Activated CD4-positive, alpha-beta T cell treated with anti-CD3 and anti-CD28 coated beads for 36 hours (primary cell): ENCODE measurements at places on chromosomes 7 and 10. TPM values are rescaled to one million over a fixed set of nuclear protein-coding genes. Genes with fewer than 3 reads are reported as not detected.

ASB10 gene
- not detected for total RNA-seq

C10orf71 gene
- total RNA-seq, result not detected

GRCh38 chr7:42740408-42740807 is 171.5 kb downstream of the C7orf25 start:
- no peak for DNase-seq
- no peaks in the 10 kb centered on the region for H3K36me3 ChIP-seq
- H3K27ac ChIP-seq, result no peak overlapping the region
- H3K4me3 ChIP-seq, result no peak overlapping the region
- no peaks in the 10 kb centered on the region for H3K4me1 ChIP-seq

DNA sequence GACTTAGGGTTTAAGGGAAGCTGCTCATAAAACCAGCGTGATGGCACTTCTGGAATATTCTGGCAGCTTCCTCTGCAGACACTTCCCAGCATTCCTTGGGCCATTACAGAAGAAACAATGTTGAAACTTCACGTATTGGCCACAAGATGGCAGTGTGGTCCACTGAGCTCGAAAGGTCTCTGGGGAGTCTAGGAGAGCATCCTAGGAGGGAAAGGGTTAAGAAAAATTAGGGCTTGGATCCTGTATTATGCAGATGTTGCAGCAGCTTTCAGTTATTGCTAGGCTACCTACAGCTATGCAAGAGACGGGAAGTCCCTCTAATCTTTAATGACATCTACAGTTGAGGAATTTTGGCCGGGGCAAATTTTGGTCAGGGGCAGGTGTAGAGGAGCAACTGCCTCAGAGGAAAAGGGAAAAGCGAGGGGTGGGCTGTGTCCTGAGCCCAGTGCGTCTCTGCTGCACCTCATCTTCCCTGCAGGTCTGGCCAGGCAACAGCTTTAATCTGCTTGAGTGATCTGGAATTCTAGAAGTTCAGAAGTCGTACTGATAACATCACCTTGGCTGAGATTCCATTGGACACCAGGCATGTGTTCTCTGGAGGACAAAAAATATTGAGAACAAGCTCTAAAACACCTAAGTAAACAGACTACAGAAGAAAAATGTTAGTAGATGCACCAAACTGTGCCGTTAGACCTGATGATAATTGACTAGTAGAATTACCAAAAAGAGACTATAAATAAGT is 220.8 kb upstream of the PRSS58 start:
- peak; percentile 56 for DNase-seq
- H3K4me1 ChIP-seq, result peaks cover 78% of the 10 kb centered on the region
- H3K27me3 ChIP-seq, result no peaks in the 10 kb centered on the region

DNA sequence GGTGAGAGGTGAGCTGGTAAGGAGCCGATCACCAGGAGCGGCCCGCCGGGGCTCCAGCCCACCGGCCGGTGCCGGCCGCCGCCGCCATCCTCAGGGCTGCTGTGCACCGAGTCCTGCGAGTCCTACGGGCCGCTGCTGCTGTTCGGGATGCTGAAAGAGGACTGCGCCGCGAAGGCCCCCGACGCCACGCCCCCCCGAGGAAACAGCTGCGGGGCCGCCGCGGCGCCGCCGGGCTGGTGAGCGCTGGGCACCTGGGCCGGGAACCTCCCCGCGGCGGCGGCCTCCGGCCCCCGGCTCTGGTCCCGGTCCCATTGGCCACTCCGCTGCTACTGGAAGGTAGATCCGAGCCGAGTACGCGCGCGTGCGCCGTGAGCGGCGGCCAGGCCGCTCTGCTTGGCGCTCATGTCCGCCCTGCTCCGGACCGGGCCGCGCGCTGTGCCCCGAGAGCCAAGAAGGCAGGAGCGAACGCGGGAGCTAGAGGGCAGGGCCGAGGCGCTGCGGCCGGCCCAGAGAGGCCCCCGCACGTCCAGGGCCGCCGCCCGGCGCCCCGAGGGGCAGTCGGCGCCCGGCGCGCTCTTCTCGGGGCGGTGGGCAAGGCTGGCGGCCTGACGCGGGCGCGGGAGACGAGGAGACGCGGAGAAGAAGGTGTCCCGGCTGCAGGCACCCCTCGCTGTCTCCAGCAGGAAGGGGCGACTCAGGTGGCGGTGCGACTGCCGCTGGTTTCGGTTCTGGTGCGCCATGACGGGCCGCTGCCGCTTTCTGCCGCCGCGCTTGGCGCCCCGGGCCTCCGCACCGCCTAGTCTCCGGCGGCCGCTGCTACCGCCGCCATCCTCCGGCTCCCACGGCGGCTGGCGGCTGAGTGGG is 121.3 kb upstream of the WIPF3 start:
- peak; percentile 71 for DNase-seq
- peaks cover 9% of the 10 kb centered on the region for H3K27me3 ChIP-seq
- H3K27ac ChIP-seq, result no peak overlapping the region

GRCh38 chr7:66142996-66143395 is 28.3 kb downstream of the CRCP start:
- H3K27ac ChIP-seq, result no peak overlapping the region
- peaks cover 10% of the 10 kb centered on the region for H3K4me1 ChIP-seq
- H3K36me3 ChIP-seq, result peaks cover 67% of the 10 kb centered on the region
- no peaks in the 10 kb centered on the region for H3K27me3 ChIP-seq

DNA sequence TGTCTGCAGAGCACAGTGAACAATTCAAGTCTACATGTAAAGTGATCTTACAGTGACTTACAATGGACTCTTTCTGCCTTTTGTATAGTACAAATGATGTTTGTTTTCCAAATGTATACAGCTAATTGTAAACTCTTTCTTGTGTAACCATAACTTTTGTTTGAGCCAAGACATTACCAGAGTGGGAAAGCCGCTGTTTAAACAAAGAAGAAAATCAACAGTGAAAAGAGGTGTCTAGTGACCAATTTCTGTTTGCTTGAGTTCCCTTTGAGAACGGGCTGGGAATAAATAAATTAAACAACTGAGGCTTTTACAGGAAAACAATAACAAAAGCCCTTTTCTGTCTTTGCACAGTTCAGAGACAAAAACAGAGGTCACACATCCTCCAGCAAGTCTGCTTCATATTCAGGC is 1163.4 kb downstream of the CNTNAP2 start:
- no peaks in the 10 kb centered on the region for H3K36me3 ChIP-seq
- no peaks in the 10 kb centered on the region for H3K4me1 ChIP-seq
- H3K4me3 ChIP-seq, result no peak overlapping the region
- H3K27me3 ChIP-seq, result no peaks in the 10 kb centered on the region
- no peak for DNase-seq

DNA sequence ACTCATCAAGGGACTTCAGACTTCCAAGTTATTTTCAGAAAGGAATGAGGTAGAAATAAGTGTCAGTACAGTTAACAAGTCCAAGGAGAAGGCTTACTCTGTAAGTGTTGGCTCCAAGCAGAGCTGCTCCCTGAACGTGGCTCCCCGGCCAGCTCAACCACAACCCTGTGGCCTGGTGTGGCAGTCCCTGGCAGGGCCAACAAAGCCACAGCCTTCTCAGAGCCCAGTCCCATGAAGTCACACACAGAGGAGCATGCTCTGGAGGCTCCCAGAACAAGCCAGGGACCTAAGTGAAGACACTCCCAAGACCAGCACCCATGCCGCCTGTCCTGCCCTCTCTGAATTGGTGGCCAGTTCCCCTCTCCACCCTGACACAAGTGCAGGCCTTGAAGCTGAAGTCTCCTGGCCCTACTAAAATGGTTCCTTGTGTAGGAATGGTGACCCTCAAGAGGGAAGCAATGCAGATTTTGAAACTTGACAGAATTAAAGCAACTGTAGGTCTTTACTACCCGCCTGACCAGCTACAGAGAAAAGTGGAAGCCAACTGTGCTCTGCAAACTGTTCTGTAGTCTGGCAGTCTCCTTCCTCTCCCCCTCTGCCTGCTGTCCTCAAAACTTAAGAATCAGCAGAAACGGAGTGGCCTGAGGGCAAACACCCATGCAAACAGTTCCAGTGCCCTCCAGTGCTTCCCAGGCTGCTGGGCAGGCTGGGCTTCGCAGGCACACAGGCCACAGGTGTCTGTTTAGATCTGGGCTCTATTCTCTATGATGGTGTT is 51.1 kb downstream of the NOD1 start:
- H3K36me3 ChIP-seq, result peaks cover 24% of the 10 kb centered on the region
- DNase-seq, result no peak
- H3K4me3 ChIP-seq, result no peak overlapping the region
- H3K4me1 ChIP-seq, result peaks cover 8% of the 10 kb centered on the region

DNA sequence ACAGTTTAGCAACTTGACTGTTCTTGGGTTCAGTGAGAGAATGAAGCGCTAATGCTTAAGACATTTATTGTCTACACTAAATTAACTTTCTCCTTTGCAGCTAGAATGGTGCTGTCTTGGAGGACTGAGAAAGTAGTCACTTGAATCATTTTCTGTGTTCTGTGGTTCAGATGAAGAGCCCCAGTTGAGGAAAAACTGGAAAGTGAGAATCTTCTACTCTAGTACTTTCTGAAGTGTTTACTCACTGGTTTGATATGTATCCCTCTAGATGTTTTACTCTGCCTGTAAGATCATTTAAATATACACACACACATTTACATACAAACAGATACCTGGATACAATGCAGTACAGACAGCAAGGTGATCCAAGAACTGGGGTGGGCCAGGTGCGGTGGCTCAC is 308.1 kb downstream of the CAMK1D start:
- H3K4me3 ChIP-seq, result no peak overlapping the region
- H3K27ac ChIP-seq, result no peak overlapping the region
- H3K36me3 ChIP-seq, result peaks cover 12% of the 10 kb centered on the region
- H3K27me3 ChIP-seq, result no peaks in the 10 kb centered on the region
- H3K4me1 ChIP-seq, result peaks cover 27% of the 10 kb centered on the region

- H3K27ac ChIP-seq, result no peak overlapping the region
Observed at GRCh38 chr7:73770860-73771670, 995 bp upstream of the CLDN3 start.

DNA sequence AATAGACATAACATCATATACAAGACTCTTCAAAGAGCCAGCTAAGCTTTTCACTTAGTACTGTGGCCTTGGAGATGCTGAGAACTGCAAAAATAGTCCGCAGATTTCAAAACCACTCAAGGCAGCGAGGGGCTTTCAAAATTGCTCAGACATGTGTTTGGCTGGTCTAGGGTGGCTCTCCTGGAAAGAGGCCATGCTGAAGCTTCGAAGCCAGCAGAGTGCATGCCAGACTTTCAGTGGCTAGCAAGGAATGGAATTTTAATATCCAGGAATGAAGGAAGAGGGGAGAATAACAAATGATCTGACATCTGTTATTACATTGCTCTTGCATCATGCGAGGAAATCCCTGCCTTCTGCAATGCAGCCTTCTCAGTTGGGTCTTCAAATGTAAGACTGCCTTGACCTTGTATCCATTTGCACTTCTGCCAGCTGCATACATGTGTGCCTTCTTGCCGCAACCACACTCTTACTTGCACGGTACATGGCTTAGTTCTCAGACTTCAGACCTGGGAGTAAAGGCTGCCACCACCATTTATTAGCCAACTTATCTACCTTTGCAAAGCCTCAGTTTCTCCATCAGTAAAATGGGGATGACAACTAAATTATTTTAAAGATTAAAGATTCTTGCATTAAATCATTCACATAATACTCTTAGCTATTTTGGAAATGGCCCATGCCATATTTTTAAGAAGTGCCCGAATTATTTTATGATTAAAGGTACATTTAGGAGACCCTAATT is 55.9 kb downstream of the ITIH5 start:
- H3K4me1 ChIP-seq, result no peaks in the 10 kb centered on the region
- H3K36me3 ChIP-seq, result no peaks in the 10 kb centered on the region
- H3K4me3 ChIP-seq, result no peak overlapping the region
- no peak for DNase-seq
- H3K27ac ChIP-seq, result no peak overlapping the region

DNA sequence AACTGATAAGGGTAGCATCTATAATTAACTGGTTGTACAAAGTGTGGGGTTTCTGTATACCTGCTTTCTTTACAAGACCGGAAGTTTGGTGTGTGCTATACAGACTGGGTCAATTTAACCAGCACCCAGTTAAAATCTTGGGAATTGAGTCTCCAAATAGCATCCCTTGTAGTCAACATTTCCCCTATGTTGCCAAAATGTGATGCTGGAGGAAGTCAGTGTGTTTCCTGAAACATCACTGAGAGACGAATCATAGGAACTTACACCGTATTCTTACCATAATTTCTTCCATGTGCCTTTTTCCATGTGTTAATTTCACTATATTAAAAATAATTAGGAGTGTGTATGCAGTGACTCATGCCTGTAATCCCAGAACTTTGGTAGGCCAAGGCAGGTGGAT is 1.7 kb downstream of the AKR1C4 start:
- no peak for DNase-seq
- H3K27ac ChIP-seq, result no peak overlapping the region
- no peaks in the 10 kb centered on the region for H3K36me3 ChIP-seq
- H3K27me3 ChIP-seq, result peaks cover 7% of the 10 kb centered on the region
- no peak overlapping the region for H3K4me3 ChIP-seq

DNA sequence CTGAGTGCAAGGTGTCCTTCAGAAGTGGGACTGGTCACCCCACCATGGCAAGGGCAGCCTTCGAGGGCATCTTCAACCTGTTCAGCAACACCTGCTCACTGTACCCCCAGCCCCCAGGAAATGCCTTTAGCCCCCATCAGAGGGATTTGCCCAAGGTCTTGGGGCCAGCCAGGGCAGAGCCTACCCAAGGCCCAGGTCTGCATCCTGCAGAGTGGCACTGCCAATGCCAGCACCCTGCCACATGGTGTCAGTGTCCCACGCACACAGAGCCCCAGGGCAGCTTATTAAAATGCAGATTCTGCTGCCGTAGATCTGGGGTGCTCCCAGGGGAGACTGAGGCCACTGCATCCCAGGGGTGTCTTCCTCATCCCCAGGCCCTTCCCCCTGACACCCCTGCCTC is 106.2 kb upstream of the KCTD7 start:
- peak; percentile 49 for DNase-seq
- no peak overlapping the region for H3K4me3 ChIP-seq
- H3K27me3 ChIP-seq, result no peaks in the 10 kb centered on the region
- H3K4me1 ChIP-seq, result no peaks in the 10 kb centered on the region
- no peak overlapping the region for H3K27ac ChIP-seq

GRCh38 chr7:139703487-139704307 is 74.1 kb downstream of the HIPK2 start:
- H3K36me3 ChIP-seq, result no peaks in the 10 kb centered on the region
- H3K27ac ChIP-seq, result no peak overlapping the region
- H3K27me3 ChIP-seq, result no peaks in the 10 kb centered on the region
- peaks cover 14% of the 10 kb centered on the region for H3K4me1 ChIP-seq

GRCh38 chr7:116316838-116317628 is 106.7 kb downstream of the TES start:
- DNase-seq, result peak; percentile 66
- peaks cover 16% of the 10 kb centered on the region for H3K27me3 ChIP-seq
- no peaks in the 10 kb centered on the region for H3K36me3 ChIP-seq
- H3K4me1 ChIP-seq, result peaks cover 14% of the 10 kb centered on the region

GRCh38 chr10:128147064-128147463 is 20.8 kb upstream of the MKI67 start:
- H3K27me3 ChIP-seq, result no peaks in the 10 kb centered on the region
- H3K4me3 ChIP-seq, result no peak overlapping the region
- no peak overlapping the region for H3K27ac ChIP-seq
- no peaks in the 10 kb centered on the region for H3K36me3 ChIP-seq

DNA sequence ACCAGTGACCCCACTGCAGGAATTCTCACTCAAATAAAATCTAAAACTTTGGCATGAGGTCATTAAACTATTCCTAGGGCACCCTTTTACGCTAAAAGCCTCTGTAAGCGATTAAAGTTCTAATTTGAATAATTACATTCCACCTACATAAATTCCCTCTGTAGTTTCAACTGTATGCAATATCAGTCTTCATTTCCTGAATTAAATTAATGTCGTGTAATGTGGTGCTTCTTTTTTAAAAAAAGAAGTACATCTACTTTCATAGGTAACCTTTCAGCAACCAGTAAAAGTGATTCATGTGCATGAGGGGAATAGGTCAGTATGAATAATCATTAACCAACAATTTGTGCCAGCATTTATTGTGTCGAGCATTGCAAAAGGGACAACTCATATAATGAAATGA is 44.7 kb downstream of the IMMP2L start:
- no peaks in the 10 kb centered on the region for H3K27me3 ChIP-seq
- H3K27ac ChIP-seq, result no peak overlapping the region
- H3K4me1 ChIP-seq, result peaks cover 4% of the 10 kb centered on the region
- H3K4me3 ChIP-seq, result no peak overlapping the region
- no peak for DNase-seq
- H3K36me3 ChIP-seq, result peaks cover 40% of the 10 kb centered on the region
